BE2C (cell line): ENCODE measurements at places on chromosomes 12 and 14.

GRCh38 chr12:59046763-59047534, 126.6 kb upstream of the LRIG3 start:
- DNase-seq = no peak

DNA sequence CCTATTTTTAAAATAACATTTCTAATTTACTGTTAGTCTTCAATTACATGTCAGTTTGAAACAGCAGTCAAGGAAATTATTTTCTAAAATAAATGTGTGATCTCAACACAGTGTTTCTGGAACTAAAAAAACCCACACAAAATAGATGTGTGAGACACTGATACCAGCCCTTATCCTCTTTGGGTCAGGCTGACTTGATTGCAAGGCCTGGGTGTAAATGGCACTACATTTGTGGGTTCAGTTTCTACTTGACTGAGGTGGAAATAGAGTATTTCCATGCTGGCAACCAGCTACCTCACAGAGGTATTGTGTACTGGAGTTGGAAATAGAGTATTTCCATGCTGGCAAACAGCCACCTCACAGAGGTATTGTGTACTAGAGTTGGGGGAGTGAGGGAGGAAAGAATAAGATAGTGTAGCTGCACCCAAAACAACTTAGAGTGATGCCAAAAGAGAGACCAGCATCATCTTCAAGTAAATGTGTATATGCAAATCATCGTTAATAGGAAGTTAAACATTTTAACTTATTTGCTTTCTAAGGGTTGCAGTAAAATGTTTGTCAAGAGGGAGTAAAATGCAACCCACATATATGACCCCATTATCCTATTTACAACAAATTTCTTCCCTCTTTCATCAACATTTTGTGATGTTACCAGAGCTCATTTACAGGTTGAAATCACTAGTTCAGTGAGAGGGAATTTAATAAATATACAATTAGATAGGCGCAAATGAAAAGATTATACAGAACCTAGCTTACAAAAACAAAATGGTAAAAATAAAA, 10.7 kb upstream of the LYZ start:
- no peak for DNase-seq

DNA sequence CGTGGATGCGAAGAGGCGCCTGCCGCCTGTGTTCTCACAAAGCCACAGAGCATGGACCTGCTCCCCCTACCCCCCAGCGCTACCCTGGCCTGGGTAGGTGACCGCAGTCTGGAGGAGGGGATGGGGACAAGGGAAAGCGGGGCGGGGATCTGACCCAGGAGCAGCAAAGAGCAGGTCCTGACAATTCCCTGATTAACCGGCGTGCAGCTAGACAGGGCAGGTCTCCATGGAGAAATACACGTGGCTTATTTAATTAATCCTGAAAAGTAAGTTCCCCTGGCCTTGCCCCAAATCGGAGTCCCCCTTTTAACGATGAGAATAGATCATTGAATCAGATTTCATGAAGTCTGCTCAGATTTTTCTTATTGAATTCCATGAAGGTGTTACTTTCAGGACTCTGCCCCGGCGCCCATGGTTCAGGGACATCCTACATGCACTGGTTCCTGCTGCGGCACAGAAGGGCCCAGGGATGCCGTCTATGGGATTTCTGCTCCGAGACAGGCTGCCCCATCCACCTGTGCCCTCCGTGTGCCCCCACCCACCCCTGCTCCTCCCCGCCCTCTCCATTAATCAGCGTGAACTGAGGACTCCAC, 251.0 kb upstream of the SFSWAP start:
- no peak for DNase-seq

GRCh38 chr12:67202678-67203012, 66.5 kb upstream of the CAND1 start:
- no peak for DNase-seq
